ENCODE measurements at places on chromosomes 6 and 20.

DNA sequence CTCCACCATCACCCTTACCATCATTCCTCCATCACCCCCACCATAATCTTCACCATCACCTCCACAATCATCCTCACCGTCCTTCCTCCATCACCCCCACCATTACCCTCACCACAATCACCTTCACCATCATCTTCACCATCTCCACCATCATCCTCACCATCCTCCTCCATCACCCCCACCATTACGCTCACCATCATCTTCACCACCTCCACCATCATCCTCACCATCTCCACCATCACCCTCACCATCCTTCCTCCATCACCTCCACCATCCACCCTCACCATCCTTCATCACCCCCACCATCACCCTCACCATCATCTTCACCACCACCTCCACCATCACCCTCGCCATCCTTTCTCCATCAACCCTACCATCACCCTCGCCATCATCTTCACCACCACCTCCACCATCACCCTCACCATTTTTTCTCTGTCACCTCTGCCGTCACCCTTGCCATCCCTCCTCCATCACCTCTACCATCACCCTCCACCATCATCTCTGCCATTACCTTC lies 33.1 kb upstream of the MPC1 start:
- DNase-seq, result no peak

- DNase-seq, result peak; percentile 84
Observed at GRCh38 chr6:145749632-145750031, 14.3 kb upstream of the EPM2A start.

DNA sequence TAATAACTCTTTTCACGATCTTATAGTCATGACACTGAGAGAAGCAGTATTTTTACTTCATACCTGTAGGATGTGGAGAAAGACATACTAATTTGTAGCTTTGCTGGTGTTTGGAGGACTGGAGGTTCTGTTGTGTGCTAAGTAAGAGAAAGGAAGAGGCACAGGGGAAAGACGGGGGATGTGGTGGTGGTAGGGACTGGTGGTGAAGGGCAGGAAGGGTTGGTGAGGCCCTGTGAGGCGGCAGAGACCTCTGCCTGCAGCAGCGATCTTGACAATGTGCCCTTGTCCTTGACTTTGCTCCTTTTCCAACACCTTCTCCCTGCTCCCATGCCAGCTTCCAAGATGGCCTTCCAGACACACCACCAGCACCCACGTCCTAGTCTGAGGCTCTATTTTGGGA lies 32.6 kb upstream of the MPC1 start:
- DNase-seq, result no peak

DNA sequence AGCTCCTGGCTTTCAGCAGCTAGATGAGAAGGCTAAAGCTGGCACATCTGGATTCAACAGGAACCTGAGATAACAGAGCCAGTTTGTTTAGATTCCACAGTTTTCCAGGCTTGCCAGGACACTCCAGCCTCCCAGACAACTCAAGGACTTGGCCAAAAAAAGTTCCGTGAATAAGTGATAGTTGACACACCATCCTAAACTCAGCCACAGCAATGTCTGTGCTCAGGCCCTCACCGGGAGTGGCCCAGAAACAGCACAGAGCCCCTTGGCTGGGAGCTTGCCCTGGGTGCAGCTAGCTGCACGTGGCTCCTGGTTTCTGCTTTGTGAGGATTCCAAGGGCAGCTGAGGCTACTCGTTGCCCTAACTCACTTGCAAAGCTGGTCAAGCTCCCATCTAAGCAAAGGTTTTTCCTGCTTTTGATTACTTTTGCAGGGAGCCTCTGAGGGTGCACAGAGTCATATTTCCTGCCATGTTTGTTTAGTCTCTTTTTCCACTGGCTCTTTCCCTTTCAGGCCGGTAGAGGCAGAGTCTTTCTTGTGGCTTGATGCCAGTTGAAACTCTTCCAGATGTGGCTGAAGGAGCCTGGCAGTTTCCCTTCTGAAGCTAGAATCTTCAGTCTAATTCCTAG lies 118.3 kb upstream of the ECI2 start:
- DNase-seq, result peak; percentile 75

- DNase-seq, result no peak
Observed at GRCh38 chr20:18077157-18077556, 19.4 kb upstream of the OVOL2 start.

DNA sequence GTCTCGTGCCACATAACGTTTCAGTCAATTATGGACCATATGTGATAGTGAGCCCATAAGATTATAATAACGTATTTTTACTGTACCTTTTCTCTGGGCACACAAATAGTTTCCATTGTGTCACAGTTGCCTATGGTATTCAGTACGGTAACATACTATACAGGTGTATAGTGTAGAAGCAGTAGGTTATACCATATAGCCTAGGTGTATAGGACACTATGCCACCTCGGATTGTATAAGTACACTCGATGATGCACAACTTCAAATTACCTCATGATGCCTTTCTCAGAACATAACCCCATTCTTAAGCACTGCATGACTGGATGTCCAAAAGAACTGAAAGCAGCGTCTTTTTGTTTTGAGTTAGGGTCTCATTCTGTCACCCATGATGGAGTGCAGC lies 59.5 kb upstream of the MYO6 start:
- DNase-seq, result no peak

DNA sequence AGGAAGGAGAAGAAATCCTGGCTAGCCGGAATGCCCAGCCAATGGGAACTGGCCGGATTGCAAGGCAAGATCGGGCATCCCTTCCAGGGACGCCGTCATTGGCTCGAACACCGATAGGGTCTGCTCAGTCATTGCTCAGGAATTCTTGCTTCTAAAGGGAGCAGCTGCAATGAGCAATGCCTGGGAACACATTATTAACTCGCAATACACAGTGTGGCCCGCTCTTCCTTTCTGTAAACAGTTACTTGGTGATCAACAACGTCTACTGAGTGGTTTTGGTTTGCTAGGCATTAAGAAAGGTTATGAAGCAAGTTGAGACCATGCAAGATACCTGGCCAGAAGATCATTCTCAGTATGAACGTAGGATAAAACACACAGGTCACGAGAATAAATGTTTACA lies 165.4 kb upstream of the CITED2 start:
- peak; percentile 96 for DNase-seq

DNA sequence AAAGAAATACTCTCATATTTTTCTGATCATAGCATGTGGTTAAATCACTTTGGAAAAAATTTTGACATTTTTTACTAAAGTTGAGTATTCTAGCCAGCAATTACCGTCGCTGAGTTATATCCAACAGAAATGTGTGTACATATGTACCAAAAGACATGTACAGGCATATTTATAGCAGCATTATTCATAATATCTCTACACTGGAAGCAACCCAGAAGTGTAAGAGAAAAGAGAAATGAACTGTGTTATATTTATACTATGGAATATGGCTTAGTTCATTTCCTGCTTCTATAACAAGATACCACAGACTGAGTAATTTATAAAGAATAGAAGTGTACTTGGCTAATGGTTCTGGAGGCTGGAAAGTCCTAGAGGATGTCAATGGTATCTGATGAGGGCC lies 474.0 kb upstream of the GJE1 start:
- no peak for DNase-seq

GRCh38 chr6:35736253-35736894 lies 458 bp upstream of the ARMC12 start:
- peak; percentile 73 for DNase-seq

GRCh38 chr6:56608332-56608731 lies 34.4 kb downstream of the DST start:
- DNase-seq, result no peak

DNA sequence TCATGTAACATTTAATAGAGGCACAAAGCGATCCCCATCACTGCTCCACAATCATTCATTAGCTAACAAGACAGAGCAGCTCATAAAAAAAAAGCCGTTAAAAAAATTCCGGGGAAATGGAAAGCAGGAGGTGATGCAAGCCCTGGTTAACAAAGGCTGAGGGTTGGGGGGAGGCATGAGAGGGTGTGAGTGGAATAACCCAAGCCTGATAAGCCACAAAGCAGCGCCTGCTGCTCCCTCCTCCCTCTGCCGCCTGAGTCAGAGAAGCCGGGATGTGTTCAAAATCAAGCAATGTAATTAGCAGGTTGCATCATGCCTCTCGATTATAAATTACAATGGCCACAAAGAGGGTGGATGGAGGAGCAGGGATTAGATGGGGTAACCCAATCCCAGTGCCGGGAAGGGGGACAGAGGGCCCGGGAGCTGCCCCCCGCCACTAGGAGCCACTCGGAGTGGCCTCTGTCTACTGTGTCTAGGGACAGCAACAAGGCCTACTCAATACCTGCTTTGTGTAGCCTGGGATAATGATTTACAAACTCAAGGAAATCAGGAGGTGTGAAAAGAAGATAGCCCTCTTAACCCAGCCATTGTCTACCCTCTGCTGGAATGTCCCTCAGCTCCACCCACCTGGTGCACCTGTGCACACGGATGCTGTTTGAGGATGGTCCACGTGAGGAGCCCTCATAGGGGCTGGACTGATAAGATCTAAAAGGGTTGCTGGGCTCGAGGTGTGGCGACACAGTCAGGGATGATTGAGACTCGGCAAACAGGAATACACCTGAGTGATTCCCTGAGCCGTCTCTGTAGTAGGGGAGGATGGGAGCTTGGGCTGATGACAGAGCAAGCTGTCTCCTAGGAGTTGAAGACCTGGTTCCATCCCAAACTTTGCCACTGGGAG lies 156.9 kb downstream of the VEGFA start:
- peak; percentile 98 for DNase-seq

DNA sequence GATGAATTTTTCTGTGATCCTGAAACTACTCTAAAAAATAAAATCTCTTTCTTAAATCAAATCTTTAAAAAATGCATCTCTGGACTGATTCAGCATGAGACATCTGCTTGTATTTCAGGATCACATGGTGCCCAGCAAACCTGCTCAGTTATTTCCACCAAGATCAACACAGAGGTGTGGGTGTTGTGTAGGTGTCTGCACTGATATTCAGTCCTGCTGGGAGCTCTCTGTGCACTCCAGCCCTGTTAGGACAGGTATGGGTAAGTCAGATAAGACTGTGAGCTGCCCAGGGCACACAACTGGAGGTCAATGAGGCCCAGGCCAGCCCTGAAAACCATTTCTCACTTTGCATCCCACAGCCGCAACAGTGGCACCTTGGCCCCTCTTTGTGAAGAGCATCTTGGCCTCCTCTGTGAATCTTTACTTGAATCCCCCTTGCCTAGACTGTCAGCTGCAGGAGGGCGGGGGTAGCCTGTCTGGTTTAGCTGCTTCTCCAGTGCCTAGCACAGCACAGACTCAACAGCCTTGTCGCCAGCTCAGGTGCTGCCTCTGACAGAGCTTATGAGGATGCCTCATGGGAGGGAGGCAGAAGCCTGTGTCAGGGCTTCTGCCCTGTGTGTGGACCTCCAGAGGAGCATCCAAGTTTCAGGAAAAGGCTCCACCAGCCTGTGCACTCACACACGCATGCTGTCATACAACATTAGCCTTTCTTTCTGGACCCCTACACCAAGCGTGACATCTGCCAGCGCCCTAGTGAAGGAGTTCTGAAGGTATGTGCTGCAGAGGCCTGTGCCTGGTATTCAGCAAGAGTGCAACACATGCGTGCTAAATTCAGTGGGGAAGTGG lies 187.6 kb upstream of the CST7 start:
- no peak for DNase-seq

GRCh38 chr6:137341681-137342195 lies 122.6 kb upstream of the IFNGR1 start:
- peak; percentile 21 for DNase-seq

DNA sequence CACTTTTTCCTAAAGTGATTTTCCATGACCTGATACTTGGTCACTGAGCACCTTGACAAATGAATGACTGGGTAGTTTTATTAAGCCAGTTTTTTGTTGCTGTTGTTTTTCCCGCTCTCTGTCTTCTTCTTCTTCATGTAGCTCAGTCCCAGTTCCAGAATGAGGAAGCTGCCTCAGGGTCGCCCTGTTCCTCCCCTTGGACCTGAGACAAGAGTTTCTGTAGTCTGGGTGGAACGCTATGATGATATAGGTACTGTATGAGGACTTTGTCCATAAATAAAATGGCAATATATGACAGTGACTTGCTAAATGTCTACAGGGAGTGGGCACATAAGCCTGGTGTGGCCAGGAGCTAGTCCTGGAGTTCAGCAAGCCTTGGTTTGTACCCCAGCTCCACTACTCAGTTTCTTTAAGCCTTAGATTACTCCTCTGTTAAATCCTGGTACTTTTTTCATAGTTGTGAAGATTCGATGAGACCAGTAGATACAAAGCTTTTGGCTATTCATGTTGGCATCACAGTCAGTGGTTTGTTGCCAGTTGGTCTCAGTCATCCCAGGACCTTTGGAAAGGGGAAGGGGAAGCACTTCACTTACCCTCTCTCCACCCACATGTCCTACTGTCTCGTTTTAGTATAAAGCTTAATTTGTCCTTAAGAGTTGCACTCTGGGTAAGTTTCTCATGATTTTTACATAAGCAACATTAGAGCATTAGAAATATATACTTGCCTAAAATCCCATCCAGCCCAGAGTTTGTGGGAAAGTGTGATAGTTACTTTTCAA lies 11.1 kb upstream of the ADIG start:
- DNase-seq, result no peak

- DNase-seq, result no peak
Observed at GRCh38 chr6:113713665-113714064, 143.5 kb upstream of the MARCKS start.

- DNase-seq, result peak; percentile 41
Observed at GRCh38 chr6:117976030-117976651, 69.1 kb downstream of the SLC35F1 start.

DNA sequence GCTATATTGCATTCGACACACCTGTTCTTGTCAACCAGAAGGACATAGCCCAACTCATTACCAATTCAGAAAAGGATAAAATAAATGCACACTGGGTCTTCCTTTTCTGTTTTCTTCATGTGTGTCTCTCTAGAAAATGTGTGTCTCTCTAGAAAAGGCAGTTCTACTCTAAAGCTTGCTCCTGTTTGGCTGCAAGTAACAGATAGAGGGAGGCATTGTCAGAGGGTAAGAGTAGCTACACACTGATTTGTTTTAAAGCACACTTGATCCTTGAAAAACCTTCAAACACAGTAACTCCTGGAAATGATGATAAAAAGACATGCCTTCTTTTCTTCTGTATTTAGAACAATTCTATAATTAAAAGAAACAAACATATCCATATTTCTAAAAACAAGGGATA lies 21.3 kb downstream of the GRM1 start:
- DNase-seq, result no peak

GRCh38 chr6:79650950-79651349 lies 19.8 kb downstream of the SH3BGRL2 start:
- DNase-seq, result no peak

GRCh38 chr6:151441390-151442166 lies 10.3 kb downstream of the RMND1 start:
- no peak for DNase-seq

- DNase-seq, result no peak
Observed at GRCh38 chr6:98358173-98358572, 476.2 kb upstream of the POU3F2 start.

- peak; percentile 61 for DNase-seq
Observed at GRCh38 chr6:161169696-161170095, 104.2 kb downstream of the AGPAT4 start.

Data from fibroblast of villous mesenchyme (primary cell).